Motor neuron (in vitro differentiated cells): ENCODE measurements at places on chromosomes 11 and 22.

- ATAC-seq, result no peak
These were observed 821.6 kb downstream of the TBC1D22A start for GRCh38 chr22:47583959-47584562.

DNA sequence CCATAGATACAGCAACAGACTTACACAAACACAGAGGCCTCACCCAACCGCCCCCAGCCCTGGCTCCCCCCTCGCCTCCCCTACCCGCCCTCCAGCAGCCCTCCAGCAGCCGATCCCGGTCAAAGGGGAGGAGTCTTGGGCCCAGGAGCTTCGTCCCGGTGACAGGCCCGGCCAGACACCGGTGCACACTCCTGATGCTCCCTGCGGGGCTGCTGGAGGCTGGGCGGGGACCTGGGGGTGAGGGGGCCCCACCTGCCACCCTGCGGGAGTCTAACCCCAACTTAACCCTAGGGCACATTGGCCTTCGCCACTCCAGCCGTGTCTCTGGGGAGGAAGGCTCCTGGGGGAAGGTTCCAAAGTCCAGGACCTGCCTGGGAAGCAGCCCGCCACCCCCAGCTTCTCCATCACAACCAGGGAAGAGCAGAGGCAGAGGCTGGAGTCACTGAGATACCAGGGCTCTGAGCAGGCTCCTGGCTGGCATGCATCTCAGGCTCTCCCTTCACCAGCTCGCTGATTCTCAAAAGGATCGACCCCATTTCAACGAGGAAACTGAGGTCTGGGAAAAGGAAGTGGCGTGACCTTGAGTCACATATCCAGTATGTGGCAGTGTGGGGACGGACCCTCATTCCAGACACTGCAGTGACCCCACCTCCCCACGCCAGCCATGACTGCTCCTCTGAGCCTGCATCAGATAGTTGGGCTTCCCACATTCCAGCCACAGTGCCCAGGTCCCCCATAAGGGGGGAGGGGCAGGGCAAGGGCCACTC, 14.4 kb downstream of the BCL9L start:
- ATAC-seq, result no peak

- no peak for ATAC-seq
These were observed 251.3 kb upstream of the PLET1 start for GRCh38 chr11:112511911-112512310.

DNA sequence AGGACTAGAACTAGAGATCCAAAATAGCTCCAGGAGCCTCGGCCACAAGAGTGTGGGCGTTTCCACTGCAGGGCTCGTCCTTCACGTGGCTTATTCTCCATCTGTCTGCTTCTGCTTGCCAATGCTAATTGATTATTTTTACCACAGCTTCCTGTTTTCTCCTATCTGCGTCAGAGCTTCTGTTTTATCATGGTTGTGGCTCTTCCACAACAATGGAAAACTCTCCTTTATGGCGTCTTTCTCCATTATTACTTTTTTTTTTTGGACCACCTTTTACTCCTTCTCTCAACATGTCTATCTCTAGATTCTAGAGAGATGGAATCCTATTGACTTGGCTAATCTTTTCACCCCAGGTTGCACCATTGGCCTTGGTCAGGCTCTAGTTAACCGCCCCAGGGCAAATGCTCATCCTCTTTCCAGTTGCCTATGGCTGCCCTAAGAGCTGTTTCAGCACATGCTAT, 25.9 kb downstream of the CAT start:
- ATAC-seq, result peak; percentile 97

DNA sequence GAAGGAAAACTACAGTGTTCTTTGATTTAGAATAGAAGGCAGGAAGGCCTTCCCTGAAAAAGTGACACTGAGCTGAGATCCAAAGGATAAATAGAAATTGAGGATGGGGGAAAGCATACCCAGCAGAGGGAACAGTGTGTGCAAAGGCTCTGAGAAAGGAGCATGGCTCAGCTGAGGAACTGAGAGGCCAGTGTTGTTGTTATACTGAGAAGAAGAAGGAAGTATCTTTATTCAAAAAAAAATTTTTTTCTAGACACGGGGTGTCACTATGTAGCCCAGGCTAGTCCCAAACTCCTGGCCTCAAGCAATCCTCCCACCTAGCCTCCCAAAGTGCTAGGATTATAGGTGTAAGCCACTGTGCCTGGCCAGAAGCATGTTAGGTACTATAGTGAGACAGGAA, 3.5 kb upstream of the PIK3C2A start:
- ATAC-seq, result no peak

- no peak for ATAC-seq
These were observed 387.8 kb upstream of the CADM1 start for GRCh38 chr11:115892016-115892415.

DNA sequence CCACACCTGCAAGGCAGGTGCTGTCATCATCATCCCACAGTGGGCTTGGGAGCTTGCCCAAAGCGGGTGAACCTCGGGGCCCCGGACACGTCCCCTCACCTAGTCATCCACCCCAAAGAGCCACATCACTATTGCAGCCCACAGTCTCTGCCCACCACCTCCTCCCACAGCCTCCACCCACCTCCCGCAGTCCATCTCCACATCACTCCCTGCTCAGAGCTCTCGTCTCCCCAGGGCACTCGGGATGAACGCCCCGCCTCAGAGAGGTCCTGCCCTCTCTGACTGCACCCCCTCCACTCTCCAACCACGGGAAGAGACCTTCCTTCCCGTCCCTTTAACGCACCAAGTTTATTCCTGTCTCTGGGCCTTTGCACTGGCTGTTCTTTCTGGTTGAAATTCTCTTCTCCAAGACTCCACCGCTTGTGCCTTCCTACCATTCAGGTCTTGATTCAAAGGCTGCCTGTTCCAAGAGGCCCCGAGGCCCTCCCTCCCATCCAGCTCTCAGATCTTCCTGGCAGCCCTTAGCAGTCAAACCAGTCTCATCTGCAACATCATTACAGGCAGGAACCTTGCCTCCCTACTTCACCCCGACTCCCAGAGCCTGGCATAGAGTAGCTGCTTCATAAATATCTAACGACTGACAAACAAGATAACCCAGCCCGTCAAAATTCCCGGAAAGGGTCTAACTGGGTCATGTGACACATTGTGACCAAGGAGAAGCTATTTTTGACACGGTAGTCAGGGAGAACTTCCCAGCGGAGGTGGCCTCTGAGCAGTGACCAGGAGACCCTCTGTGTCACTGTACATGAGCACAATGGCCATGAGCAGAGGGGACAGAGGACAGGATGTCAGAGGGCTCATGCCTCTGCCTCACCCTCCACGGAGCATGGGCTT, 11.1 kb downstream of the KCNJ4 start:
- ATAC-seq, result no peak
